NCI-H1092 (cell line): ENCODE measurements at places on chromosomes 7 and 10.
A peak's percentile ranks its signal among the peaks of the same experiment; 100 is the strongest.

- no peak for DNase-seq
These were observed 52.6 kb upstream of the TRUB1 start for GRCh38 chr10:114885443-114885842.

DNA sequence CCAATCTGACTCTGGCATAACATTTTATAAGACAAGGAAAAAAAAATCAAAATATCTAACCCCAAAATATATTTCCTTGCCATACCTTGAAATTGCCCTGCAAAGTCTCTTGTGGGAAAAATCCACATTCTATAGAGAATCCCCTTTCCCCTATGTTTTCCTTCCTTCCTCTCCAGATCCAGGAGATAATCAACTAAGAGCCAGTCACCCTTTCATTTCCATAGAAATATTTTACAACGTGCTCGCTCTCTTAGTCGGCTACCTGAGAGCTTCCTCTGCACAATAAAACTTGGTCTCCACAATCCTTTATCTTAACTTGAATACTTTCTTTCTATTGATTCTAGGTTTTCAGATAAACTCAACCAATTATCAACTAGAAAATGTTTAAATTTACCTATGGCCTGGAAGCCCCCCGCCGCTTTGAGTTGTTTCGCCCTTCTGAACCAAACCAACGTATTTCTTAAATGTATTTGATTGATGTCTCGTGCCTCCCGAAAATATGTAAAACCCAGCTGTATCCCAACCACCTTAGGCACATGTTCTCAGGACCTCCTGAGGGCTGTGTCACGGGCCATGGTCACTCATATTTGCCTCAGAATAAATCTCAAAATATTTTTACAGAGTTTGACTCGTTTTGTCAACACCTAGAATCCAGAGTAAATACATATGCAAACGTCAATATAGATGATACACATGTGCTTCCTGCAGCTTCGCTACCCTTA is 869 bp downstream of the PSAP start:
- no peak for DNase-seq

DNA sequence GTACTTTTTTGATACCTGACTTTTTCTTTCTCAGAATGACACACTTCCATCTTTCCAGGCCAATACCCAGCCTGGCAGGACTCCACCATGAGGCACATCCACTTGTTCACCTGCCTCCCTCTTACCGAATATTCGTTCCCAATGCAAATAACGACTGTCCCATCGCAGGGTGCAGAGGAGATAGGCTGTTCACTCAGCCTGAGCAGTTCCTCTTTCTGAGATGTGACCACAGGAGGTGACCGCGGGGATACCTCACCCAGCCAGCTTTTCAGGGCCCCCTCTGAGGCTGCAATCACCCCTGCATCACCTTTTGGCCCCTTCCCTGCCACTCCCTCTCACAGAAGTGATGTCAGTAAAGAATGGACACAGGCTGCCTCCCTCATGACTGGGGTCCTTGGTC is 28.3 kb downstream of the PTPRN2 start:
- DNase-seq = no peak

- DNase-seq = no peak
These were observed 11.6 kb downstream of the CBX3 start for GRCh38 chr7:26212921-26213718.

DNA sequence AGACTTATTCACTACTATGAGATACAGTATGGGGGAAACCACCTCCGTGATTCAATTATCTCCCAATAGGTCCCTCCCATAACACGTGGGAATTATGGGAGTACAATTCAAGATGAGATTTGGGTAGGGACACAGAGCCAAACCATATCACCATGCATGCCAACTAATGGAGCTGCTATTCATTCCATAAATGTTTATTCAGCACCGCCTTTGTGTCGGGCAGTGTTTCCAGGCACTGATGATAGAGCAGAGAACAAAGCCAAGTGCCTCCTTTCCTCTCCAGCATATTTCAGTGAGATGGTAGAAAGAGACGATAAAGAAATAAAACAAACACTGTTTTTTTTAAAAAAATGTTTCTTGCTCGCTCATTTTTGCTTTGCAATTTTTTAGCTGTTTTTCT is 295.9 kb upstream of the FOXK1 start:
- DNase-seq = peak; percentile 78

DNA sequence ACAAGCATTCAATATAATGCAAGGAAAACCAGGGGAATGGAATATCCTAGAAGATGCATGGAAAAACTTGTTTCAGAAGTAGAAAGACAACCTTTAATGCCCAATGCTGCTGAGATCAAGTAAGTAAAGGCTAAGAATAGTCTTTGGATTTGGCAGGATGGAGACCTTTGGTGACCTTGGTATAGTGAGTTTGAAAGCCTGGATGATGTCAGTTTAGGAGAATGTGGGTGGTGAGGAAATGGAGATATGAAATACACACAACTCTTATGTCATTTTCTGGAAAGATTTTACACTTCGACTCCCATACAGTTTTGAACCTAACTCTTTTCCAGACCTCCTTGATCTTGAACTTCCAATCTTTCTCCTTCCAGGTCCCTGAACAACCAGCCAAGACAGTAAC is 185.7 kb downstream of the TFEC start:
- DNase-seq = no peak
